ENCODE measurements at places on chromosomes 3 and 15.

DNA sequence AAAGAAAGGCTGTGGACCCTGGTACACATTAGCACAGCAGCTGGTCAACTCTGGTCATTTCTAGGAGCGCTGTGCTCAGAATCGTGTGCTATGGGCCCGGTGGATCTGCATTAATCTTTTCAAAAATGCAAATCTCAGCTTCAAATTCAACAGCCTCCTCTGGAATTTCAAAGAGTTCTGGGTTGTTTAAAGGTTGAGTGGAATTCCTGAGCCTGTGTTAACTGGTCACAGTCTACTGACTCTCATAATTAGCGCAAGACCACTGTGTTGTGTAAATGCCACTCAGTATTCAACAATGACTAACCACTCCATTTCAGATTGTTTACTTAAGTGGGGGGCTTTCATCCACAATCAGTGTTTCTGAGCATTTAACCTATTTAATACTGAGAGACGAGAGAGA, 2.7 kb upstream of the ARNT2 start:
- no peak for DNase-seq

- no peak for DNase-seq
Observed at GRCh38 chr3:195255571-195256501, 15.1 kb downstream of the XXYLT1 start.

GRCh38 chr3:67000009-67000408, 1.9 kb downstream of the KBTBD8 start:
- no peak for DNase-seq

DNA sequence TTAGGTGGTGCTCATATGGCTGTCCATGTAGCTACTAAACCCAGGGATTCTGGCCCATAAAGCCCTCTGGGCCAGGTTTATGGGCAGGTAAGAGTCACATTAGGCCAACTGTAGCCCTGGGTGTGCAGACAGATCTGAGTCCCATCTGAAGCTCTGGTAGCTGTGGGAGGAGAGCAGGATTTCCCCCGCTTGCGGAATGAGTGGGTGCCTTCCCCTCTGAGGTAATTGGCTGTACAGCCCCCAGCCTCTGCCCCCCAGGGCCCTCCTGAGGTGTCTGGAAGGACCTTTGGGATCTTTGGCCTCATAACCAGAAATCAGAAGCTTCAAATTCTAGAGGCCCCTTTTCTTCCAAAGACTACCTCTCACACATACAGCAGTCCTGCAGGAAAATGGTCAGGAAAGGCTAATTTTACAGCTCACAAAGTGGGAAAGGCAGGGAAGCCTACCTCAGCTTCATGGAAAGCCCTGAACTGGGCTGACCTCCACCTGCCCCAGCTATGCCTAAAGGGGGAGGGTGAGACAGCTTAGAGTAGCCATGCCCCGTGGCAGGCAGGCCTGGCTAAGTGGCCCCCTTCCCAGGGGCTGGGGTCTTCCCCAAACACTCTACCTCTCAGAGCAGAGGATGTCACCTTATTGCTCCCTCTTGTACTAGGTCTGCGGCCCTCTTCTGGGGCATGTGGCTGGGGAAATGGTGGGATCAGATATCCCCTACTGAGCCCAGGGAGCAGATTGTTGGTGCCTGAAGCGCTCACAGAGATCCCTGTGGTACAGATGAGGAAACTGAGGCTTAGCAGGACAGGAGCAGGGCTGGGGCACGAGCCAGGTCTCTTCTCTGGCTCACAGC, 16.8 kb downstream of the HEMK1 start:
- no peak for DNase-seq

GRCh38 chr15:73991260-73991659, 835 bp downstream of the STOML1 start:
- no peak for DNase-seq

DNA sequence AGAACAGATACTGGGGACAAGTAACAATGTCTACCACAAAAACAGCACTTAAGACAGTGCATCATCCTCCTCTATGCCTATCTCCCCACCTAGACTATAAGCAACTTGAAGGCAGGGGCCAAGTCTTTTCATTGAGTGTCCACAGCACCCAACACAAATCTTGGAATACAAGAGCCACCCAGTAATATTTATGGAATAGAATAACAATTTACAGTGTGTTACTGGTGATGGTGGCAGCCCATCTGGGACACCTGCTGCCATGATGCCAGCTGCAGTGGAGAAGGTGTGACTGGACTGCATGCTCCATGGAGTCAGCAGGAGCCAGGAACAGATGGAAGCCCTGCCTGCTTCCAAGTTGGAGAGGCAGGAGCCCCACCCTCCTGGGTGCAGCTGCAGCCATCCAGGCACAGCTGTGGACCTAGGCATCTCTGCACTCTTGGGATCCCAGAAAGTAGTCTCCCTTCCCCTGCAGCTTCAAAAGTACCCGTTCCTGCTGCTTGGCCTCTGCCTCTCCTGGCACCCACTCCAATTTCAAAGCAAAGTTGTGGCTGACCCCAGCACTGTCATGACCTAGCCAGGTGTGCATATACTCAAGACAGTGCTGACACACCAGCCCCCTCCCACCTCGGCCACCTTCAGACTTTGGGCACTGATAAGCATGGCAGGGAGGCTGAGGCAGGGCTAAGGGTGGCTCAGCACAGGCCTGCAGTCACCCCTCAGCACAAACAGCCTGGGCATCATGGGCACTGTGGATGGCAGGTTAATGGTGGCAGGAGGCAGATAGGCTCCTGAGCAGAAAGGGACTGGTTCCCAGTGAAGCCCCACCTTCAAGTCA, 94.5 kb downstream of the TPRA1 start:
- DNase-seq, result no peak

GRCh38 chr3:125236331-125236903, 23.9 kb upstream of the SLC12A8 start:
- DNase-seq, result no peak

GRCh38 chr3:40086890-40087883, 222.3 kb upstream of the EIF1B start:
- no peak for DNase-seq

DNA sequence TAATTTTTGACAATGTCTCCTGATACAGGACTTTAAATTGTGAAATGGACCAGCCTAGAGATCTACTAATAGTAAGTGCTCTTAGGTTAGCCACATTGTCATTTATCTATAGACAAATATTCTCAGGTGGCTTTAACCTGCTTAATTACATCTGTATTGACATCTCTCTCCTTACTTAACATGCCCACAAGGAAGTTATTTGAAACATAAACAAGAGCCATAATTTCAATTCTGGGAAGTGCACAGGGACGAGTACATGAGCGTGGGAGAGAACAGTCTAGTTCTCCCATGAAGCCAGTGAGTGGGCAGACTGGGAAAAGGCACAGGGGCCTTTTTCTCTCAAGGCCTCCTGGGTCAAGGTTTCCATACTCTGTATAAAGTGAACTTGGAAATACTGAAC, 54.2 kb downstream of the NEK10 start:
- DNase-seq, result no peak

DNA sequence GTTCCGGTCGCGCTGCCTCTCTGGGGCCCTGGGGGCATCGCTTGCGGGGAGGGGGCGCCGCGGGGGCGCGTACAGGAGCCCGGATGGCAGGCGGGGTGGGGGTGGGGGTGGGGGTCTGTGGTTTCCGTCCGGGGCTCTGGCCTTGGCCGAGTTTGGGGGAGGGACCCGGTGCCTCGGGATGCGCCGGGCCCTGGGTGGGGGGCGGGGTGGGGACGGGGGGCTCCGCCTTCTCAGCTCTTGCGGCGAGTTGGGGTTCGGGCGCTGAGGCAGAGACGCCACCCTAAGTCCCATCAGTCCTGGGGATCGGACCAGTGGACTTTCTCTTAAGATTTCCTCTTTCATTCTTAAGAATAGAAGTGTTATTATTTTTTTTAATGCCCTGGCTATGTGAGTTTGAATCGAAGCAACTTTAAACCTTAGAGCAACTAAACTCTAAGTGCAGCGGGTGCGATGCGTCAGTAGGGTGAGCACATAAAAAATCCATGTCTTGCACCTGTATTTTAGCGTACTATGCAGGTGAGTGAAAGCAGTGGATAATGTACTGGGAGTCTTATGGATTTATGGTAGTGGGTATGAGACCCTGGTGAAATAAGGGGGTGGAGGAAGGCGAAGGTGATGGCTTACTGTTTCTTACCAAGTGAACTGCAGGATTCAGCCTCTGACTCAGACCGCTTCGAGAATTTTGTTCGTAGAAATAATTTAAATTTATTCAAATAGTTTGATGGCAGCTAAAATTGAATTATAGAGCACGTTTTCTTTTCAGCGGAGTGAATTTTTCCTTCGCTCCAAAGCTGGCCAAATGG, 762 bp downstream of the CTNNB1 start:
- peak; percentile 49 for DNase-seq

DNA sequence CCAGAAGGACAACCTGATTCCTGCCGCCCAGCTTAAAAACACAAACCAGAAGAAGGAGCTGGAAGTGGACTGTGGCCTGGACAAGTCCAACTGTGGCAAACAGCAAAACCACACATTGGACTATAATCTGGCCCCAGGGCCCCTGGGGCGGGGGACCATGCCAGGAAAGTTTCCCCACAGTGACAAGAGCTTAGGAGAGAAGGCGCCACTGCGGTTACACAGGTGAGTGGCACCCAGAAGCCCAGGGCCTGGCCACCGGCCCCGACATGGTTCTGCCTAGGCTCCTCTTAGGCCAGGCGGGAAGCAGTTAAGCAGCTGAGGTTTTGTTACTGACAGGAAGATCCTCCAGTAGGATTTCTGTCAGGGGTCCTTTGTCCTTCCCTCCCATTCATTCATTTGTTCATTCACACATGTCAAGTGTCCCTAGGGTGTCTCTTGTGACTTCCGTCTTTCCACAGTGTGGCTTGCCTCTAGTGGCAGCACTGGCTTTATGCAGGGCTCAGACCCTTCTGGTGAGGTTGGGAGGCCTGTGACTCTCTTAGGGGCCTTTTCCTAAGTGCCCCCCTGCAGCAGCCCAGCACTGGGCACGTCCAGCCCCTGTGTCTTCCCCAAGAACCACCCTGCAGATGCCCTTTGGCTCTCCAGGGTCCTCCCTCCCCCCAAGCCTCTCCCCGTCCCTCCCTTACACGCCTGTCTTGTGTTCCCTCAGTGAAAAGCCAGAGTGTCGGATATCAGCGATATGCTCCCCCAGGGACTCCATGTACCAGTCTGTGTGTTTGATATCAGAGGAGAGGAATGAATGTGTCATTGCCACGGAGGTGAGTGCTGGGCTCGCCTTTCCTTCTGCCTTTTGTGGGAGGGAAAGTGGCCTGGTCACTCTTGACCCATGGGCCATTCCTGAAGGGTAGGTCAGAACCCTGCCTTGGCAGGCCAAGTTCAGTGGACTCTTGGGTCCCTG, 7.8 kb downstream of the DLL4 start:
- DNase-seq, result no peak

DNA sequence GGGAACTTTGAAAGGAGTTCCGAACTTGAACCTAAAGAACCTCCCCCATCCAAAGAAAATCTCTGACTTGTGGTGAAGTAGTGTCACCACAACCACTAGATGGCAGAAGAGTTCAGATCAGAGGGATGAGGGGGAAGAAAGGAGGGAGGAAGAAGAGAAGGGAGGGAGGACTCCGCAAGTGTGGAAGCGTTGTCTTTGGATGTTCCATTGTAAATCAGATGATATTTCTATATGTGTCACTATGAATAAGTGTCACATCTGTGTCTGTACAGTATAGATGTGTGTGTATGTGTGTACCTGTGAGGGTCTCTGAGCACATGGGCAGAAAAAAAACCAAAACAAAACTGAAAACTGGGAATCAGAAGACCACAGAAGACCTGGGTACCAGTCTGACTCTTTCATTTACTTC, 16.9 kb downstream of the SLC24A1 start:
- peak; percentile 70 for DNase-seq
